ENCODE measurements at places on chromosomes 4 and X.

GRCh38 chr4:98929341-98930267 lies 671 bp upstream of the EIF4E start:
- peak; percentile 9 for DNase-seq

- no peak for DNase-seq
Observed at GRCh38 chr4:44438687-44439086, 9.9 kb downstream of the KCTD8 start.

GRCh38 chrX:24285082-24285481 lies 28.8 kb downstream of the SUPT20HL2 start:
- DNase-seq = no peak

- no peak for DNase-seq
Observed at GRCh38 chrX:75655627-75656026, 129.4 kb downstream of the MAGEE2 start.

DNA sequence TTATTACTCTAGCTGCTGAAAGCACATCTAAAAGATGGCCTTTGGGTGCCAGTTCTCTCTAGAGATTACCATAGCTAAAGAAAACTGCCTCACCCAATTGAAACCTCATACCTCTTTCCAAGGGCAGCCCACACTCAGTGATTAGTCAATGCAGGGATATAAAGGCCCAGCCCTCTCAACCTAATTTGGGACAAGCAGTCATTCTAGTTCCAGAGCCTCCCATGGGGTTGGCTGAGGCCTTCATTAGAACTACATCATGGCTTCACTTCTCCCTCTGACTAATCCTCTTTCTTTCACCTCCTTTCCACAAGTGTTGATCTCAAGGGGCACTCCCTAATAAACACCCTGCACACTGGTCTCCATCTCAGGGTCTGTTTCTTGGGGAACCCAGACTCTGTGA lies 38.5 kb upstream of the C1GALT1C1 start:
- no peak for DNase-seq
